ENCODE measurements at places on chromosomes 11 and 22.

- DNase-seq, result no peak
Observed at GRCh38 chr11:61350336-61350735, 11.3 kb downstream of the CYB561A3 start.

GRCh38 chr11:121274332-121274991, 18.1 kb upstream of the SC5D start:
- no peak for DNase-seq

GRCh38 chr22:44406341-44407170, 91.5 kb downstream of the RTL6 start:
- DNase-seq, result no peak

DNA sequence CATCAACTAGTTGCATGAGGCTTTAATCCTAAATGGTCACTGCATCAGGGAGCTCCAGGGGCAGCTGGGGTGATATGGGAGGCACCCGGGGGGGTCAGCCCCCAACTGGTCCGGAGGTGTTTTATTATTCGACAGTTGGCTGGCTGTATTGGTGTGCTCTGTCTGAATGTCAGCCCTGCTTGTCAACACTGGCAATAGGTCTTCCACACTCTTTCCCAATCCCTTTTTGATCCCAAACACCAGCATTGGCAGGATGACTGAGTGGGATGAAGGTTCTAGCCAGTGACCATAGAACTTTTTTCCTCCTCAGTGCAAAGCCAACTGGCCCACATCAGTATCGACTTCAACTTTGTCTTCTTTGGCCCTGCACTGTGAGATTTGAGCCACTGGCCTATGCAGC, 8.9 kb upstream of the LDLRAD3 start:
- no peak for DNase-seq

DNA sequence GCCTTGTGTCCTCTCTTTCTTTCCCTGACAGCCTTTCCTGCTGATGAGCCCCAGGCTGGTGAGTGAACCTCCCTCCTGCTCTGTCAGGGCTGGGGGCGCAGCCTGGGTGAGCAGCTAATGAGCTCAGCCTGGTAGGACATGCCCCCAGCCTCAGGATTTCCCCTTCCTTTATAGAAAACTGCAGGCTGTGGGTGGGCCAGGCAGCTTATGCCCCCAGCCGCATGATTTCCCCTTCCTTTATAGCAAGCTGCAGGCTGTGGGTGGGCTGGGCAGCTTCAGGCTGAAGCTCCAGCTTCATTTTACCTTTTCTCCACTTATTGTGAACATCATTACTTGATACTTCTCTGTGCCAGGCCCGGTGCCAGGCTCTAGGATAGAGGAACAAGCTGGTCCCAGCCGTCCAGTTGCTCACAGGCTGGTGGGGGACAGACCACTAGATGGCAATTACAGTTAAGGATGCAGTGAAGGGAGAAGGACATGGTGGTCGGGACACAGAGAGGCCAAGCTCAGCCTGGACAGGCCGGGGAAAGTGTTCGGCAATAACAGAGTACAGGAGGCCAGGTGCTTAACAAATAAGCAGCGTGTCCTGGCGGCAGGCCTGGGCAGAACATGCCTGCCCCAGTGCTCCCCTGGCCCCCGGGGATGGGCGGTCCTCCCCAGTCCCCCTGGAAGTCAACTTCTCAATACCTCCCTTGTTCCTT, 5.3 kb downstream of the LGALS12 start:
- DNase-seq, result no peak

GRCh38 chr22:35882211-35883030, 146.2 kb downstream of the RBFOX2 start:
- DNase-seq, result no peak

GRCh38 chr11:20387261-20388095, at the start of gene PRMT3:
Gene PRMT3, plus strand, starts transcription at chr11:20387716. Its CDS starts 31 bp downstream, at chr11:20387747.
- peak; percentile 98 for DNase-seq

DNA sequence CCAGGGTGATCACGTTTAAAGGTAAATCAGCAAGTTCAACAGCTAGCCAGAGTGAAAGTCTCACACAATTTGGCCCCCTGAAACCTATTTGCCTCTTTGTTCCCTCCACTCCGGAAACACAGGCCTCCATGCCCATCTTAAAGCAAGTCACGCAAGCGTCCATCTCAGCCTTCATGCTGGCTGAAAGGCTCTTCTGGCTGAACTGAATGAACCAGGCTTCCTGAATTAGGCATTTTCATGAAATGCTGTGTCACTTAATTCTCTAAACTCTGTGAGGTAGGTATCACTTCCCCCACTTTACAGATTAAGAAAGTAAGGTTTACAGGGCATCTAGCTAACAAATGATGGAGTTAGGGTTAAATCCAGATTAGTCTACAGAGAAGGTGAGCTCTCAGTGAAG, 1.4 kb downstream of the SLC25A17 start:
- DNase-seq, result no peak

DNA sequence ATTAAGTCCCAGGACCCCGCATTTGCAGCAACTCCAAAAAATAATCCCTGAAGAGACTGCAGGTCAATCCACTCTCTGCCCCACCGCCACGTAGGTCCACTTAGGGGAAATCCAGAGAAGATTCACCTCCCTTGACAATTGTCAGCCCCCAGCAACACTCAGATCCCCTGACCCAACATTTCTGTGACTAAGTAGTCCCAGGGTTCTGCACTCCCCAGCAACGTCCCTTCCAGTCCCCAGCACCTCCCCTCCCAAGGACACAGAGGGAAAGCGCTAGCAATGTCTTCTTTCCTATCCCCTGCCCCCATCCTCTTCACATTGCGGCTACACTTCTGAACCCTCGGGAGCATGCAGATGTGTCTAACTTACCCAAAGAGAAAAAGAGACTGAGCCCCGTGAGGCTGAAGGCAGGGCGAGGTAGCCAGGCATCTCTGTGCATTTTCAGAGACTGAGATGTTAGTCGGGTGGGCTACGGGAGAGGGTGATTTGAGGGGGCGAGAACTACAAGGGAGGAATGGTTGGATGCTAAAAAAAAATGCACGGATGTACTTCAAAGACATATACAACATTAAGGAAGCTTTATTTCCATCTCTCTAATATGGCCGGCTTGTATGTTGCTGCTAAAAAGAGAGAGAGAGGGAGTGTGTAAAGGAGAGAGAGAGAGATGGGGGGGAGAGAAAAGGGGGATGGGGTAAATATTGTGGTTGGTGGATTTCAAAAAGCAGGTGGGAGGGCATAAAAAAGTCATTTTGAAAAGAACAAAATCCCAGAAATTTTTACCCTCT, at the start of gene SCN2B:
SCN2B (minus strand) TSS at position 647 of the 785 bp plus-strand sequence; CDS start at position 439, 208 bp downstream.
- no peak for DNase-seq

GRCh38 chr22:48105259-48105658, 1342.8 kb downstream of the TBC1D22A start:
- no peak for DNase-seq

- DNase-seq, result no peak
Observed at GRCh38 chr11:35272391-35272902, 133.5 kb downstream of the CD44 start.

GRCh38 chr11:19774329-19774728, 61.7 kb downstream of the NAV2 start:
- DNase-seq, result no peak

- DNase-seq, result peak; percentile 66
Observed at GRCh38 chr11:19326499-19326898, 85.8 kb upstream of the E2F8 start.

DNA sequence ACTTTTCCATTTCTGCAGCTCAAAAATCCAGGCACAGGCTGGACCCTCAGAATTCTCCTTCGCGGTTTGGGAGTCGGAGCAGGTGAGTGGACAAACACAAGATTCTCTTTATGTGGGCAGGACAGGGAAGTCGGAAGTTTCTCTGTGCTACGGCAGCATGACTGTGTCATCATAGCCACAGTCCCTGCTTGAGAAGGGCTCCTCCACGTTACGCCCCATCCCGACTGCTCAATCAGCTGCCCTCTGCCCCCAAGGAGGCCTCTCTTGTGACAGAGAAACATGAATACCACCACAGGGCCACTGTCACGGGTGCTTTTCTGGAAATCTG, 89.0 kb upstream of the SHISAL1 start:
- DNase-seq, result no peak

DNA sequence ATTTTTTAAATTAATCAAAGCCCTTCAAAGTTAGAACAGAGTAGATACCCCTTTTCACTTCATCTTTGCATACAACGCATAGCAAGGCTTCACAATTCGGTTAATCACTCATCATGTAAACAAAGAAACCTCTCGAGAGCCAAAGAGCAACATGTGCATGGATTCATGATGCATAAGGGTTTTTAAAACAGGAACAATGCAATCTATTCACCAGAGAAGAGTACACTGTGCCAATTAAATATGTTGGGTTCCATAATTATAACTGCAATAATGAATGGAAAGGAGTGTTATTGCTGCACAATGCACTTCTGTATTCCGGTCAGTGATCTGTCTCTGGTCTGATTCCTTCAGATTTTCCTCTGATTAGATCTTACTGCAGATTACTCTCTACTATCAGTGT, 45.3 kb downstream of the CADM1 start:
- no peak for DNase-seq

DNA sequence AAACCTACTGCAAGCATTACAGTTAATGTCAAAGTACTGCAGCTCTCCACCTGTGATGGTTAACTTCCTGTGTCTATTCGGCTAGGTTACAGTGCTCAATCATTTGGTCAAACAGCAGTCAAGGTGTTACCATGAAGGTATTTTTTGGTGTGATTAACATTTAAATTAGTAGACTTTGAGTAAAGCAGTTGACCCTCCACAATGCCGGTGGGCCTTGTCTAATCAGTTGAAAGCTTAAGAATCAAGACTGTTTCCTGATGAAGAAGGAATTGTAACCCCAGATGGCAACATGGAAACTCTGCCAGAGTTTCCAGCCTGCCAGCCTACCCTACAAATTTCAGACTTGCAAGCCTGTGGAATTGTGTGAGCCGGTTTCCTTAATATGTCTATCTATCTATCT, 683.9 kb downstream of the BRD1 start:
- no peak for DNase-seq

DNA sequence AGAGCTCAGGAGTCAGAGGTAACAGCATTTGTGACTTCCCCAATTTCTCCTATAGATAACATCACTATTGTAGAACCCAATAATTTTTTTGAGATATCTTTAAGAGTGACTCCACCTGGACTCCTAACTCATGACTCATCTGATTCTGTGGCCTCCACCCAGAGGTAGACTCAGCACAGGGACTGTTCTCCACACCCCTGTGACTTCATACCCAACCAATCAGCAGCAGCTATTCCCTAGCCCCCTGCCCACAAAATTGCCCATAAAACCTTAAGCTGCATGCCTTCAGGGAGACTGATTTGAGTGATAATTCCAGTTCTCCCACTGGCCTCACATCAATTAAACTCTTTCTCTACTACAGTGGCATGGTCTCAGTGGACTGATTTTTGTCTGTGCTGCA, 475.4 kb upstream of the FAT3 start:
- DNase-seq, result no peak

GRCh38 chr11:83847467-83848034, 561.4 kb upstream of the CCDC90B start:
- DNase-seq, result no peak

GRCh38 chr11:72240461-72241290, 3.3 kb downstream of the PHOX2A start:
- peak; percentile 24 for DNase-seq

DNA sequence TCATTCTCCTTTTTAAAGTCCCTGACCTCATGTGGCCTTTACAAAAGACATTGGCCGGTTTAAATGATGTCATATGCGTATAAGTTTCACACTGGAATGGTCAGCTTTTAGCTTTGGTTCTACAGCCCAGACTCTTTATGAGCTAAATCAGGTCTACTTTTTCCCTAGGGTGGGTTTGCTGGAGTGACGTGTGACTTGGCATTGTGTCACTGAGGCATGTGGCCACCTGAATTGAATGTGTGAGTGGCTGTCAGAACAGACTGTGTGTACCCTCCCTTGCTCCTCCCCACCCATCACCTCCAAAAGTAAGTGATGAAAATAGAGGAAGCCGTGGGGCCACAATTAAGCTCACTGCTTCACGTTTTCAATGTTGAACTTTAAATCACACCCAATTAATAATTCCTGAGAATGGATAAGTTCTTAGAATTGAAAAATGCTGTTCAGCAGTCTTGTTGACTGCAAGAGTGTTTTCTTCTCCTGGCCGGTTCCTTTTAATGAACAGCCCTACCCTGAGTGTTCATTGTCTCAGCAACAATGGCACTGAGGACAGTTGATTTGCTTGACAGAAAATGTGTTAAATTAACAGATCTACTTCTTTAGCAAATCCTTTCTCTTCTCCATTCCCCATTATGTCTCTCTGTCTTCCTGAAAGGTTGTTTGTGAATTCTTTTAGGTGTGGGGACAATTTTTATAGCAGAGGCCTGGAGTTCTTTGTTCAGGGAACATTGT, 11.3 kb downstream of the CECR2 start:
- DNase-seq, result no peak

DNA sequence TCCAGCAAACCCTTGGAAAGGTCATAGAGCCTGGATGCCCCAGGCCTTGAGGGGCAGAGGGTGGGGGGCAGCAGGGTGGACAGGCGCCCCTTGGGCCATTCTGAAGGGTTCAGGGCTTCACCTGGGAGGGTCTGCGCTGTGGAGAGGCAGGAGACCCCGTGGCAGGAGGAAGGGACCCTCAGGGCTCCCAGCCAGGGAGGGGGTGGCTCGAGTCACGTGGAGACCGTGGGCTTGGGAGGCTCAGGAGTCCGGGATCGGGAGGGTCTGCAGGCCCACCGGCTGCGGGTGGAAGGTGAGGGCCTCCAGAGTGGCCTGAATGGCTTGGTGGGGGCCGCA, 48.5 kb upstream of the A4GALT start:
- no peak for DNase-seq

- DNase-seq, result no peak
Observed at GRCh38 chr22:37514526-37515051, 4.6 kb downstream of the CARD10 start.

- no peak for DNase-seq
Observed at GRCh38 chr11:85661972-85662664, 2.8 kb downstream of the CREBZF start.

- DNase-seq, result no peak
Observed at GRCh38 chr22:48365386-48365785, 1462.3 kb downstream of the BRD1 start.

- no peak for DNase-seq
Observed at GRCh38 chr11:108729227-108729871, 64.5 kb downstream of the DDX10 start.

DNA sequence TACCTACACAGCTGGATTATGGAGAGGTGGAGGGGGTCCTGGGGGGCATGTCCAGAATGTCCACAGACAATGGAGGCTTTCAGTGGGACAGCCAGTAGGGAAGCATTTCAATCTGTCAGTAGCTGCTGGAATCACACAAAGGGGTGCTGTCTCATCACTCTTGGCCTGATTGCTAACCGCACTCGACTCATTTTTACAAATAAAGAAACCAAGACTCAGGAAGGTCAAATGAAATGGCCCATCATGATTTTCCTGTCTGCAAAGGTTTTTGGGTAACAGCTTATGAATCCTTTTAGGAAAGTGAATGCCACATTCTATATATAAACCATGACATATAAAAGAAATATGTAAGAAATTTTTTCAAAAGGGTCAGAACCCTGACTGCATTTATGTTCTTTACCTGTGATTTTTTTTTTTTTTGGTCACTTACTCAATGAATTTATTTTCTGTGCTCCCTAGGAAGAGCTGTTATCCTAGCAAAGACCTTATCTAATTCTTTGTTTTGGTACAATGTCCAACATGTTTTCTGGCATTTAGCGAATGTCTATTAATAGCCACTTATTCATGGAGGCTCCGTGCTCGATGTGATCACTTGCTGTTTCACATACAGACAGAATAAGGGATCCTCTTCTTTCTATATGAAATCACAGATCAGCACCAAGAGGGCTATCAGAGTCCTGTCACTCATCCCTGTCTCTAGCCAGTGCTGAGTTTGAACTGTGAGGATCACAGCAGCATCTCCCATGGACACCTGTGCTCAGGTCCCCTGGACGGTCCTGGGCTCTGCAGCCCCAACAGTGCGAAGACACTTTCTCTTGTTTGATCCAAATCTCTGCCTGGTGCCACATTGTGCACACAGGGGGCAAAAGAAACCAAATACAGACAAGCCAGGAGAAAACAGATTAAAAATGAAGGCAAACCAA, 979.7 kb downstream of the NTM start:
- no peak for DNase-seq

All from cardiac fibroblast (primary cell).